ENCODE measurements at places on chromosomes 4 and X. TPM values are rescaled to one million over a fixed set of nuclear protein-coding genes. Genes with fewer than 3 reads are reported as not detected.

Gene RASSF6
- total RNA-seq: 0.05 TPM

Gene LDOC1
- 8.4 TPM for total RNA-seq

Gene HSFX4
- total RNA-seq: not detected

Gene SPATA18
- total RNA-seq: 23.2 TPM

Gene SULT1B1
- total RNA-seq: 0.59 TPM

Gene ZDHHC15
- total RNA-seq: not detected

Gene APEX2
- total RNA-seq: 7.6 TPM

Gene SORCS2
- total RNA-seq: 3.3 TPM

Gene GPM6B
- not detected for total RNA-seq

Gene ARHGAP4
- total RNA-seq: 0.97 TPM

Gene WDR17
- total RNA-seq: 2.7 TPM

Gene GPC3
- total RNA-seq: 19.3 TPM

Gene FSTL5
- 0.05 TPM for total RNA-seq

Gene CDS1
- 0.05 TPM for total RNA-seq

Gene CSAG2
- not detected for total RNA-seq

Gene CRMP1
- 0.30 TPM for total RNA-seq

Gene IRF2
- total RNA-seq: 29.7 TPM

Gene SNX12
- total RNA-seq: 71.5 TPM

Gene MAML3
- 1.2 TPM for total RNA-seq

Gene APLN
- total RNA-seq: 1.2 TPM

Gene CT45A5
- not detected for total RNA-seq

Gene STK32B
- total RNA-seq: 1.6 TPM

Gene SPANXN2
- total RNA-seq: not detected

Gene SOWAHB
- 0.05 TPM for total RNA-seq

Gene RAB39B
- 0.69 TPM for total RNA-seq

Gene ABLIM2
- 0.09 TPM for total RNA-seq

Gene PDGFC
- total RNA-seq: 140 TPM

Gene KLHL4
- total RNA-seq: 6.8 TPM

Gene NDST4
- not detected for total RNA-seq

Gene AFF2
- total RNA-seq: 6.8 TPM

Gene MAGED4B
- 99.3 TPM for total RNA-seq

Gene SETD7
- total RNA-seq: 90.5 TPM

Gene VGLL1
- not detected for total RNA-seq

Gene MAGIX
- total RNA-seq: 0.55 TPM

Gene PNCK
- total RNA-seq: 0.59 TPM

Gene CFI
- 1.2 TPM for total RNA-seq

Gene DIPK2B
- under 0.01 TPM for total RNA-seq

Gene CORIN
- 0.23 TPM for total RNA-seq

Gene SH3D19
- total RNA-seq: 31.6 TPM

Gene S100G
- not detected for total RNA-seq

Gene HPRT1
- total RNA-seq: 24.6 TPM

Gene DUSP21
- not detected for total RNA-seq

Gene GUCY1A1
- total RNA-seq: 0.78 TPM

Gene SSX2B
- not detected for total RNA-seq

Gene RXFP1
- total RNA-seq: not detected

Gene SRPK3
- under 0.01 TPM for total RNA-seq

All from smooth muscle cell of the umbilical artery (primary cell).